ENCODE measurements at places on chromosomes 7 and 10. TPM values are rescaled to one million over a fixed set of nuclear protein-coding genes. Genes with fewer than 3 reads are reported as not detected.

DNA sequence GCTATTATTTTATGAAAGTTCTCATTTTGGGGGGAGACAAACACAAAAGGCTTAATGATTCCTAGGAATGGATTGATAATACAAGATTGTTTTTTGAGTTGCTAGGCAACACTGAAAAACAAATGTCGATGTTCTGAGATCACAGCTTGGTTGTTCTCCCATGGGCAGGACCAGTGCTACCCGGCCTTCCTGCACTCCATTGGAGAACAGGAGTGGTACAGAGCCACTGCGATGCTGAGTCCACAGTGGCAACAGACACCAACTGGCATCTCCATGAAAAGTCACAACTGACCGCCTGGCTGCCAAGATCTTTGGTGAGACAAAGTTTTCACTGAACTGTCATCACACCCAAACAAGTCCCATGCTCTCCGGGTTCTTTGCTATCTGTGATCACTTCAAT, 68.9 kb upstream of the NMT2 start:
- no peak overlapping the region for H3K4me3 ChIP-seq
- H3K4me1 ChIP-seq, result no peaks in the 10 kb centered on the region
- H3K27ac ChIP-seq, result no peak overlapping the region
- DNase-seq, result no peak

The TAS2R3 gene
- 0.55 TPM for total RNA-seq

The GJD4 gene
- total RNA-seq, result not detected

GRCh38 chr7:138584283-138584682, 116.9 kb downstream of the SVOPL start:
- no peak for DNase-seq
- no peaks in the 10 kb centered on the region for H3K27me3 ChIP-seq
- H3K36me3 ChIP-seq, result peaks cover 7% of the 10 kb centered on the region
- no peak overlapping the region for H3K27ac ChIP-seq
- no peaks in the 10 kb centered on the region for H3K4me1 ChIP-seq
- H3K4me3 ChIP-seq, result no peak overlapping the region

DNA sequence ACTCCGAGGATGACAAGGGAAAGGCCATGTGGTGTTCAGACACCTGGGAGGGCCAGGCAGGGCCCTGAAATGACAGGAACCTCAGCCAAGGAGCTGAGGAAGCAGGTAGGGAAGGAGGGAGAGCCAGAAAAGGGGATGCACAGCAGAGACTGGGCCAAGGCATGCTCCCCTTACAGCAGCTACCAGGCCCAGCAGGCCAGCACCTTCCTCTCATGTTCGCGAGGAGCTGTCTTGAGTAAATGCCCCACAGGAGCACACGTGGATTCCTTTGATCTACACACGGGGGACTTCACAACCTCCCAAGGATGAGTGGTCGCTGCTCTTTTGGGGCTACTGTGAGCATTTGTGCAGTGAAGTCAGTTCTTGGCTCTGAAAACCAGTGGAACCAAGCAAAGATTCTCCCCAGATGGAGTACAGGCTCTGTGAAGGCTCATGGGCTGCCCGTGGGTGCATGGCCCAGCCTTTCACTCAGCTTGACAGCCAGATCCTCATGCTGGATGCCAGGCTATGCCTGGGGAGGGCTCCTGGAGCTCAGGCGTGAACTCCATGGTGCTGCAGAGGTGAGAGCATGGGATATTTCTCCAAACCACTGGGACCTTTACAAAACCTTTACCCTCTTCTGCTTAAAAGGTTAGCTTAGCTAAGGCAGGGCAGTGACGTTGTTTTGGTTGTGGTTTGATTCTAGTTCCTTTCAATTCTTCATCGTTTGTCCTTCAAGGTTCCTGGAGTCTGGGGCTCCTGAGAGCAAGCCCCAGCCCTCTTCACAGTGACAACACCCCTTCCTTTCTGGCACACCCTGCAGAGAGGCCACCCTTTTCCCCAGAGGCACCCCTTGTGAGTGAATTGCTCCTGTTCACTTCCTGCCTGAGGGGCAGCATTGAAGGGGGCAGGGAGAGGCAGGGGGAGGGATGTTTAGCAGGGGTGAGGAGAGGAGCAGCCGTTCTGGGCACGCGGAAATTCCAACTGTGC, 74.2 kb upstream of the ZPBP start:
- H3K4me3 ChIP-seq, result no peak overlapping the region
- H3K27ac ChIP-seq, result no peak overlapping the region
- DNase-seq, result no peak
- H3K36me3 ChIP-seq, result no peaks in the 10 kb centered on the region
- no peaks in the 10 kb centered on the region for H3K4me1 ChIP-seq

GRCh38 chr10:31031205-31031557, 484 bp downstream of the ZNF438 start:
- no peaks in the 10 kb centered on the region for H3K27me3 ChIP-seq
- no peaks in the 10 kb centered on the region for H3K36me3 ChIP-seq
- H3K4me3 ChIP-seq, result peak overlapping the region; percentile 82
- peak overlapping the region; percentile 78 for H3K27ac ChIP-seq

The IDE gene
- 94.3 TPM for total RNA-seq

The ASZ1 gene
- total RNA-seq, result not detected

- H3K4me1 ChIP-seq, result no peaks in the 10 kb centered on the region
- H3K27me3 ChIP-seq, result peaks cover 33% of the 10 kb centered on the region
- H3K36me3 ChIP-seq, result no peaks in the 10 kb centered on the region
- H3K4me3 ChIP-seq, result peak within 1 kb of the TSS; percentile 54
These were observed at the start of gene JAZF1 for GRCh38 chr7:28180364-28181147. JAZF1 (minus strand) TSS chr7:28180795.

The WDR86 gene
- 0.11 TPM for total RNA-seq

- no peaks in the 10 kb centered on the region for H3K27me3 ChIP-seq
- peaks cover 26% of the 10 kb centered on the region for H3K4me1 ChIP-seq
- DNase-seq, result no peak
- H3K27ac ChIP-seq, result no peak overlapping the region
These were observed 6.1 kb downstream of the MARVELD1 start for GRCh38 chr10:97719602-97720001.

GRCh38 chr7:97801108-97801507, 69.2 kb downstream of the TAC1 start:
- H3K27ac ChIP-seq, result no peak overlapping the region
- H3K4me3 ChIP-seq, result no peak overlapping the region
- no peaks in the 10 kb centered on the region for H3K36me3 ChIP-seq
- H3K4me1 ChIP-seq, result peaks cover 13% of the 10 kb centered on the region
- DNase-seq, result no peak
- H3K27me3 ChIP-seq, result no peaks in the 10 kb centered on the region

DNA sequence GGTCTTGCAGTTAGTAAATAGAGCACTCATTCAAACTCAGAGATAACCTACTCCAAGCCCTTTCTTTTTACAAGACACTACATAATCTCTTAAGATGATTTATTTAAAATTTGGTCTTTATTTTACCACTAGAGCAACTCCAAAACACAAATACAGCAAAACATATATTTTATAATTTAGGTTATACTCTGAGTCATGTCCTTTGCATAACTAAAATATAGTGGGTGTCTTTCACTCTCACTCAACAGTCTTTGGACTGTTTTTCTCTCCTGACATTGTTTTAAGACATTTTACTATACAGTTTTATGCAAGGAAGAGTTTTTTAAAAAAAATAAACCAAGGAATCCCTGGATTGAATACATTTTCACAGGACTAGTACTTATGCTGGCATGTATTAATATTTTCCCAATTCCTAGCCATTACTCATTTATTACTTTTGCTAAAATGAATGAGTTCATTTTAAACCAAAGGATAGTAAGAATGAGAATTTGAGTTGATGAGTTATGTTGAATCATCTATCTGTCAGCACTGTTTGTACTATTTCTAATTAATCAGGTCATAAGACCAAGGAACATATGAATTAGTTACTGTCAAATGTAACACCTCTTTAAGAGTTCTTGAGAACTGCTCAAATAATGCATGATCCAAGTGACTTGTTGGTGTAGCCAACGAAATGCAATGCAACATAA, 303.1 kb upstream of the FZD1 start:
- DNase-seq, result no peak
- no peaks in the 10 kb centered on the region for H3K36me3 ChIP-seq
- H3K4me1 ChIP-seq, result no peaks in the 10 kb centered on the region
- H3K27ac ChIP-seq, result no peak overlapping the region
- no peak overlapping the region for H3K4me3 ChIP-seq
- H3K27me3 ChIP-seq, result no peaks in the 10 kb centered on the region

GRCh38 chr10:119724593-119725516, 995 bp upstream of the INPP5F start:
- no peaks in the 10 kb centered on the region for H3K27me3 ChIP-seq
- H3K4me1 ChIP-seq, result peaks cover 50% of the 10 kb centered on the region
- DNase-seq, result peak; percentile 37
- peak overlapping the region; percentile 95 for H3K27ac ChIP-seq
- H3K36me3 ChIP-seq, result no peaks in the 10 kb centered on the region

GRCh38 chr10:23448802-23449570, 10.1 kb downstream of the OTUD1 start:
- H3K36me3 ChIP-seq, result no peaks in the 10 kb centered on the region
- H3K27ac ChIP-seq, result no peak overlapping the region
- no peaks in the 10 kb centered on the region for H3K27me3 ChIP-seq
- no peaks in the 10 kb centered on the region for H3K4me1 ChIP-seq

DNA sequence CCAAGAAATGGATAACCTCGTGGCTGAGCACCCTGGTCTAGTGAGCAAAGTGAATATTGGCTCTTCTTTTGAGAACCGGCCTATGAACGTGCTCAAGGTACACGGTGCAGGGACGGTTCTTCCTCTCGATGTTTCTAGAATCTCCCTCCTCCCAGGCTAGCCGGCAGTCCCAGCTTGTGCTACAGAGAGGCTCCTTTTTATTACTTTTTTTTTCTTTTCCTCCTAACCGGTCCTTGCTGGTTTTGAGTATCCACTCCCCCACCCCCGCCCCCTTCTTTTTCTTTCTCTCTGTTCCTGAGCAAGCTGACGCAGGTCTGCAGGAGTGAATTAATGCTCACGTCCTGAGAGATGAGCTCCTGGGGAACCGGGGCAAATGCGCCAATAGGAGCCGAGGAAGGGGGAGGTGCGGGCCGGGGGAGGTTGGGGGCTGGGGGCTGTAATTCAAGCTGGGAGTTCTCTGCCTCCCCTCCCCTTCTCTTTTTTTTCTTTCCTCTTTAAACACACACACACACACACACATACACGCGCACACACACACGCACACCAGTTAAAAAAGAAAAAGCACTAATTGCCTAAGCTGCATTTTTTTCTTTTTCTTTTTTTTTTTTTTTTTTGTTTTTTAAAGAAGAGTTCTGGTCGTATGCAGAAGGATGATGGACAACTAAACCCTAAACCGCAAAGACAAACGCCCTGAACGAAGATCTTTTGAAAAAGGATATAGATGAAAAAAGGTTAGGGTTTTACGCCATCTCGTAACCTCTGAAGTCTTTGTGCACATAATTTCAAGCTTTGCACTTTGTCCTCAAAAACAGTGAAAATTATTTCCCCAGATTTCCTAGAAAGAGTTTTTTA, 6.6 kb downstream of the CPA2 start:
- H3K27me3 ChIP-seq, result no peaks in the 10 kb centered on the region
- H3K4me3 ChIP-seq, result no peak overlapping the region
- H3K36me3 ChIP-seq, result no peaks in the 10 kb centered on the region
- no peaks in the 10 kb centered on the region for H3K4me1 ChIP-seq
- DNase-seq, result no peak

The GSAP gene
- total RNA-seq, result 15.6 TPM

- H3K4me3 ChIP-seq, result no peak overlapping the region
- no peaks in the 10 kb centered on the region for H3K4me1 ChIP-seq
- no peak overlapping the region for H3K27ac ChIP-seq
- no peak for DNase-seq
- H3K27me3 ChIP-seq, result 0 out of 3 replicates have a peak, but pooled peaks cover 3% of the 10 kb centered on the region
These were observed 106.9 kb downstream of the COL28A1 start for GRCh38 chr7:7428806-7429205.

DNA sequence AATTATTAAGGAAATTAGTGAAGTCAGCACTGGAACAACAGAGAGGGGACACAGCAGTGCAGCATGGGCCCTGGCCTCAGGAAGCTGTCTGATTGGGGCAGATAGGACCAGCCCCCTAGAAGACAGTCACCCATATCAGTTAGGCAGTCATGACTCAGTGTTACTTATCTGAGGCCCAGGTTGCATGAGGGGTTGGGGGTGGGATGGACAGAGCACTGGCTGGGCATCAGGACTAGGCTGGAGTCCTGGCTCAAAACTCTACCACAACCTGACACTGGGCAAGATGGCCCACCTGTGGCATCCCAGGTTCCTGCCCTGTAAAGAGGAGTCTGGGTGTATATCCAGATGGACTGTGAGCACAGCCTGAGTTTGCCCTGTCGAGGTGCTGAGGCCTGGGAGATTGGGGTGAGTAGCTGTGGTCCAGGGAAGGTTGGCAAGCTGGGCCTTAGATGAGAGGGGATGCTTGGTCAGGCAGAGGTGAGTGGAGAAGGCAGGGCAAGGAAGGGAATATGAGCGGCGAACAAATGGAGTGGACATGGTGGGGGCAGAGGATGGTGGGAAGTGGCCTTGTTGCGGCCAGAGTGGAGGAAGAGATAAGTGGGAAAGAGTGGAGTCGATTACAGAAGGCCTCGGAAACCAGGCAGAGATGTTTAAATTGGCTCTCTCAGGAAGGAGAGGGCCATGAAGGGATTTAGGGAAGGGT, 37.5 kb downstream of the HK1 start:
- no peak overlapping the region for H3K4me3 ChIP-seq
- no peak for DNase-seq
- peaks cover 3% of the 10 kb centered on the region for H3K27me3 ChIP-seq
- H3K36me3 ChIP-seq, result no peaks in the 10 kb centered on the region

The MMP21 gene
- not detected for total RNA-seq

DNA sequence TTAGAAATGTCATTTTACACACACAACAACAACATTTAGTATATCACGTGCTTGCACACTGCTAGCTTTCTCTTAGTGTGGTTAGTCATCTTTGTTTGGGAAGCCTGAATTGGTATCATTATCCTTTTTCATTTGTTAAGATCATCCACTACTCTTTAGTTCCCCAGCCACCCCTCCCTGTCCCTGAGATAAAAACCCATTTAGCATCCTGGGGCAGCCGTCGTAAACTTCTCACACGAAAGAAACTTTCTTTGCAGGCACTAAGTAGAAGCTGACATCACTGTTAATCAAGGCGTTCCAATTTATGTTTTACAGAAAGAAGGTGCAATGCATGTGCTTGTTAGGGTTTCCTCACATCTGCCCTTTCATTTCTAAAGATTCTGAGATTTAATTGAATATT, 475.1 kb upstream of the FZD8 start:
- H3K4me1 ChIP-seq, result no peaks in the 10 kb centered on the region
- no peak for DNase-seq
- H3K27ac ChIP-seq, result no peak overlapping the region
- no peak overlapping the region for H3K4me3 ChIP-seq

GRCh38 chr10:132132421-132132841, 54.3 kb upstream of the DPYSL4 start:
- peaks cover 7% of the 10 kb centered on the region for H3K27me3 ChIP-seq
- no peak for DNase-seq
- H3K4me3 ChIP-seq, result no peak overlapping the region
- no peaks in the 10 kb centered on the region for H3K36me3 ChIP-seq
- no peaks in the 10 kb centered on the region for H3K4me1 ChIP-seq
